ENCODE measurements at places on chromosomes 13 and 19. TPM values are rescaled to one million over a fixed set of nuclear protein-coding genes. Genes with fewer than 3 reads are reported as not detected.

MAMSTR gene
- 1.6 TPM for total RNA-seq

RASIP1 gene
- 8.3 TPM for total RNA-seq

PCDH17 gene
- total RNA-seq, result 0.64 TPM

AMER2 gene
- not detected for total RNA-seq

DNMT1 gene
- total RNA-seq, result 101 TPM

PTGER1 gene
- 3.9 TPM for total RNA-seq

HIF3A gene
- 17.7 TPM for total RNA-seq

FOSB gene
- 7.4 TPM for total RNA-seq

ZNF154 gene
- total RNA-seq, result 1.3 TPM

B3GLCT gene
- 7.4 TPM for total RNA-seq
